ENCODE measurements at places on chromosomes 4 and X.

GRCh38 chr4:24992968-24993367, 37.8 kb downstream of the LGI2 start:
- DNase-seq = no peak

DNA sequence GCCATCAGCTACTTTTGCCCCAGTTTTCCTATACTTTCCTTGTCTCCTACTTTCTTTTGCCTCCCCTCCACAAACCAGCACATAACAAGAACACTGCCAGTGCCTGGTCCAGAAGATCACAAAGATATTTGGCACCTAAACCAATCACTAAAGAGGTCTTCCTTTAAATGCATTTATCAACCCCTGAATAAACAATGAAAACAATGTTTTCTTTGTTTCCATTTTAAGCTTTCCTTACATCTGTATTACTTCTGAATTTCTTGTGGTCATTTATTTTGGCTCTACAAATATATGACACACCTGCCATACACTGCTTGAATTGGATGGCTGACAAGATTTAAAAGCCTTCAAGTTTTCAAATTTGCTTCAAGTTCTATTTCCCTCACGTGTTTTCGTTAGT, 43.9 kb downstream of the MBNL3 start:
- no peak for DNase-seq

DNA sequence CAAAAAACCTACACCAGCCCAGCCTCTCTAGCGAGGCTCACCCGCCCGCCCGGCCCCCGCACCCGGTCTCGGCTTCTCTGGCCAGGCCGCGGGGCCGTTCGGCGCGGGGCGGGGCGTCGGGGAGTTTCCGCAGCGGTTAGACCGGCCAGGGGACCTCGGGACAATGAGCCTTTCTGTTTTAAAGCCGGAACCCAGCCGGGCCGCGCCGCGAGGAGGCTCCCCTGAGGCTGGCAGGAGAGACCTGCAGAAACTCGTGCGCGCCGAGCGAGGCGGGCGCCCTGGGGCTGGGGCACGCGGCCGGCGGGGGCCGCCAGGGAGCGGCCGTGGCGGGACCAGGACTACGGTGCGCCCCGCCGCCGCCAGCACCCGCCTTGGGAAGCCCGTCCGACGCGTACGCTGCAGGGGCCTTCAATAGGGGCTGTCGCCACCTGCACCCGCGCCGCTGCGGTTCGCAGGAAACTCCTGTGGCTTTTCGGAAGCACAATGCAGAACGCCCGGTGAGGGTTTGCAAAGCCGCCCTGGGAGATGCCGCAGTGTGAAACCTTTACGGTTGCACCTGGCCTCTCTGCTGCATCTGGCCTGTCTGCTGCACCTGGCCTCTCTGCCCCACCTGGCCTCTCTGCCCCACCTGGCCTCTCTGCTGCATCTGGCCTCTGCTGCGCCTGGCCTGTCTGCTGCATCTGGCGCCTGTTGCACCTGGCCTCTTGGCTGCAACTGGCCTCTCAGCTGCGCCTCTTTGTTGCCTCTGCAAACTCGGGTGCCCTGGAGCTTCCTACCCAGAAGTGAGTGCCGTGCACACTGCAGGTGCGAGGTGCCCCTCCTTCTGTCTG, 63.9 kb downstream of the TRAPPC11 start:
- peak; percentile 39 for DNase-seq

GRCh38 chrX:17859609-17860178, 1.4 kb downstream of the RAI2 start:
- no peak for DNase-seq

- peak; percentile 26 for DNase-seq
These were observed 401 bp downstream of the SOWAHD start for GRCh38 chrX:119758731-119759247.

Measured in stimulated activated CD4-positive, alpha-beta T cell treated with anti-CD3 and anti-CD28 coated beads, Interleukin-4, amount 100 ng/mL, for 4 hours (primary cell).